ENCODE measurements at places on chromosomes 3 and 15.

DNA sequence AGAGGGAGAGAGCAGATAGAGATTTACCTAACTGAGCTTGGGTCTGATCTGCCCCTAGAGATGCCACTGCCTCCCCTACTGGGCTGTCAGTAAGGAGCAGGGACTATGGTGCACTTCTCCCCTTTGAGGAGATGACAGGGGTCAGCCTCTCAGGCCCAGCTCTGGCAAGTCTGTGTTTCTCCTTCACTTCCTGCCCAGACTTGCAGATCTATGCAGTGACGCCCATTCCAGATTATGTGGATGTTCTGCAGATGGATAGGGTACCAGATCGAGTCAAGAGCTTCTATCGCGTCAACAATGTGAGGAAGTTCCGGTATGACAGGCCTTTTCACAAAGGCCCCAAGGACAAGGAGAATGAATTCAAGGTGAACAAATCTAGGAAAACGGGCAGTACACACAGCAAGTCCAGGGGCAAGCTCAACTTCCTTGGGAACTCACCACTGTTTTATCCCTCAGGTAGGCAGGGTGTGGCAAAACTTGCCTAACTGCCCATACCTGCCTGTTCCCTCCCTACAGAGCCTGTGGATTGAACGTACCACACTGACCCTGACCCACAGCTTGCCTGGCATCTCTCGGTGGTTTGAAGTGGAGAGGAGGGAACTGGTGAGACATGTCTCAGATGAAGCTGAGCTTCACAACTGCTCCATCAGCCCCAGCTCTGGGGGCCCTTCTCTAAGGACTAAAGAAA is 29.1 kb upstream of the MANF start:
- no peak overlapping the region for H3K27ac ChIP-seq
- no peak overlapping the region for H3K4me3 ChIP-seq
- no peaks in the 10 kb centered on the region for H3K27me3 ChIP-seq
- H3K36me3 ChIP-seq = no peaks in the 10 kb centered on the region

DNA sequence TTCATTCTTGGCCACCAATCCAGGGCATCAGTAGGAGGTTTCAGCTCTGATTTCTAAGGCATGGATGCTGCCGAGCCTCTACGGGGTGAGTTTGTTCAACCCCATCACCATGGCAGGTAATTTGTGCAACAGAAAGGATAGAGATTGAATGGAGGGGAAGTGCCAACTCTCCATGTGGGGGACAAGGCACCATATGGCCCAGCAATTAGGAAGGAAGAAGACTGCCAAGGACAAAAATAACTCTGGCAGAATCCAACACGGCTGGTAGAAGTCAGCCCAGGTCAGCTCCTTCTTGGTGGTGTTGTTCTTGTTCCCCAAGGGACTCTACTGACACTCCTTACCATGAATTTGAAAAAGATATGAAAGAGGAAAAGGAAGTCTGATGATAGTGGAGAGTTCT is 503.9 kb downstream of the MAGI1 start:
- no peak for DNase-seq
- no peaks in the 10 kb centered on the region for H3K36me3 ChIP-seq
- H3K27me3 ChIP-seq = no peaks in the 10 kb centered on the region

GRCh38 chr3:169173231-169173630 is 490.3 kb downstream of the MECOM start:
- no peaks in the 10 kb centered on the region for H3K36me3 ChIP-seq
- H3K27me3 ChIP-seq = no peaks in the 10 kb centered on the region
- no peak overlapping the region for H3K4me3 ChIP-seq
- no peak for DNase-seq

DNA sequence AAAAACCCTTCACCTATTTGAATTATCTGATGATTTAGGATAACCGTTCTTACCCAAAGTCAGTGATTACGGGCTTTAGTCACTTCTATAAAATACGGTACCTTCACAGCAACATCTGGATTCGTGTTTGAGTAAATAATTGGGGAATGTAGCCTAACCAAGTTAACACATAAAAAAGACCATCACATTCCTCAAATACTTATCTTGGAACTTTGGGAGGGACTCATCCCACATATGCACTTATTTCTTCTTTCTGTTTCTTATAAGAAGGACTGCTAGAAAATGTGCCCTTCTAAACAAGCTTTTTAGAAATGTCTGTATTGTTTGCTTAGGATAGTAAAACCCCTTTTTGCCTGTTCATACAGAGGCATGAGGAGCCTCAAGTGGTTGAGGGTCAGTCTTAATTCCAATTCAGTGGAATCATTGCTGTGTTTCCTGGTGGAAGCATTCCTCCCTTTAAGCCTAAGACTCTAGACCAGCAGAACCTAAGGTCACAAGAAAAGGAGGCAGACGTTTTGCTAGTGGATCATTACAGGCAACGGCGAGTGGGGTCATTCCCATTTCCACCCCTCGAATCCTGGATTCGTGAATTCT is 67.5 kb downstream of the TMEM44 start:
- no peaks in the 10 kb centered on the region for H3K36me3 ChIP-seq
- H3K27me3 ChIP-seq = no peaks in the 10 kb centered on the region
- no peak overlapping the region for H3K27ac ChIP-seq
- H3K4me1 ChIP-seq = no peaks in the 10 kb centered on the region
- H3K4me3 ChIP-seq = no peak overlapping the region

DNA sequence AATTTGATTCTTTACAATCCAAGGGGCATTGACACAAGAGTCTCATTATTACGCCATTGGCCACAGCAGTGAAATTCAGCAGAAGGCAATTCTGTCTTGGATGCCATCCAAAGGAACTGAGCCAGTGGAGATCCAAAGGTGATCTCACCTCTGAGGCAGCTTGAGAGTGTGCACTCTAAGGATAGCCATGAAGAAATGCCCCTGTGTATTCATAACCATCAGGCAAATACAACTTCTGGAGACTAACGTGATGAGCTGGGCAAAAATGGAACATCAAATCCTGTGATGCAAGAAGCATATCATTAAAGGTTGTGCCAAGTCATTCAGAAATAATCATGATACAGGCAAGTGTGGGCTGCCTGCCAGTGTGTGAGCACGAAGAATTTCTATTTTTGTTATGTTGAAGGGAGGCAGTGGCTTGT is 41.4 kb downstream of the ROBO2 start:
- H3K27ac ChIP-seq = no peak overlapping the region
- no peak for DNase-seq
- H3K4me1 ChIP-seq = no peaks in the 10 kb centered on the region

GRCh38 chr3:45464336-45465170 is 76.2 kb downstream of the LARS2 start:
- no peaks in the 10 kb centered on the region for H3K27me3 ChIP-seq
- H3K27ac ChIP-seq = no peak overlapping the region
- no peak overlapping the region for H3K4me3 ChIP-seq
- peak; percentile 55 for DNase-seq
- peaks cover 20% of the 10 kb centered on the region for H3K36me3 ChIP-seq

- H3K27me3 ChIP-seq = no peaks in the 10 kb centered on the region
- H3K4me1 ChIP-seq = peaks cover 44% of the 10 kb centered on the region
- H3K27ac ChIP-seq = no peak overlapping the region
- H3K36me3 ChIP-seq = no peaks in the 10 kb centered on the region
Measured at GRCh38 chr15:31486506-31486905, 159.9 kb downstream of the KLF13 start.

- no peaks in the 10 kb centered on the region for H3K27me3 ChIP-seq
- H3K4me1 ChIP-seq = no peaks in the 10 kb centered on the region
- no peak overlapping the region for H3K27ac ChIP-seq
Measured at GRCh38 chr15:29522373-29523276, 253.0 kb upstream of the NSMCE3 start.

GRCh38 chr15:52558196-52558595 is 10.6 kb downstream of the ARPP19 start:
- H3K4me1 ChIP-seq = no peaks in the 10 kb centered on the region
- no peak overlapping the region for H3K27ac ChIP-seq
- peak; percentile 50 for DNase-seq
- H3K27me3 ChIP-seq = no peaks in the 10 kb centered on the region
- peaks cover 22% of the 10 kb centered on the region for H3K36me3 ChIP-seq

- H3K36me3 ChIP-seq = no peaks in the 10 kb centered on the region
- no peaks in the 10 kb centered on the region for H3K4me1 ChIP-seq
- H3K4me3 ChIP-seq = no peak overlapping the region
Measured at GRCh38 chr3:30227571-30228301, 378.7 kb upstream of the TGFBR2 start.

- H3K36me3 ChIP-seq = no peaks in the 10 kb centered on the region
- H3K4me1 ChIP-seq = no peaks in the 10 kb centered on the region
- H3K27ac ChIP-seq = no peak overlapping the region
- no peaks in the 10 kb centered on the region for H3K27me3 ChIP-seq
- DNase-seq = no peak
- H3K4me3 ChIP-seq = no peak overlapping the region
Measured at GRCh38 chr3:130773366-130773765, 26.7 kb upstream of the PIK3R4 start.

DNA sequence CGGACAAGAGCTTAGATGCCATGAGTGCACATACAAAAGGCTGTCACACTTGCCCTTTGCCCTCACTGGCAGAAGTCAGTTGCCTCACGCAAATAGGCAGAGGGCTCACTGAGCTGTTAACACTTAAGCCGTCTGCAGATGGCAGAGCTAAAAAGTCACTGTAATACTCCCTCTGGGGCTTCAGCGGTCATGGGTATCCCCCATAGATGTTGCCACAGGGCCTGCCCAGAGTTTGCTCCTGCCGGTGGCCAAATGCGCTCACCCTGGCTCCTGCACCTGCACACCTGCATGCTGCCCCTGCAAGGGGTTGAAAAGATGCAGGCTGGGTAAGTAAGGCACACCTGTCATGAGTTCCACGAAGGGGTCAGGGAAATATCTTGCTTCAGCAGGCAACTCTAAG is 741.5 kb downstream of the EDEM1 start:
- H3K4me1 ChIP-seq = no peaks in the 10 kb centered on the region
- no peak overlapping the region for H3K27ac ChIP-seq

GRCh38 chr15:42409011-42409410 is 49.7 kb downstream of the CAPN3 start:
- H3K27me3 ChIP-seq = no peaks in the 10 kb centered on the region
- H3K4me1 ChIP-seq = no peaks in the 10 kb centered on the region
- DNase-seq = no peak
- peaks cover 13% of the 10 kb centered on the region for H3K36me3 ChIP-seq
- H3K4me3 ChIP-seq = no peak overlapping the region
- no peak overlapping the region for H3K27ac ChIP-seq

DNA sequence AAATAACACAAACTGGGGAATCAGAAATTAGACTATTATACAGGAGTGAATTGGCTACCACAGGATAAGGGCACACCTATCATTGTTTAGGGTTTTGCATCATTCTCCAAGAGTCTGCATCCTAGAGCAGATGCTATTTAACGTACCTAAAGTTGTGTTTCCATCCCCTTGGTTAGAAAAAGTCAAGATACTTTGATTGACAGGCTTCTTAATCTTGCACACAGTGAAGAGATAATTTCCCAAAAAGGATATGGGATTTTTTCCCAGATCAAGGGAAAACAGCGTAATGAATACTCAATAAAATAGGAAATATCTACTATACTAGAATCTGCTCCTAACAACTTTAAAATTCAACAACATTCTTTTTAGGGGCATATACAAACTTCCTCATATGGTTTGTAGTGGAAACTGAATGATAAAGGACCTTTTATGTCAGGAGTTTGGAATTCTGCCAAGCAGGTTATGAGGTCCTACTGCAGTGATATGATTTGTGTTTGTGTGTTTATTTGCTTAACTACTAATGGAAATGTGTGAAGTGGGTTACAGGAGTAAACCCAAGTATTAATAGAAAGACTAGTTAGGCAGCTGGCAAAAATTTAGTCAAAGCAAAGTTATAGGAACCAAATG is 124.1 kb upstream of the MME start:
- no peak overlapping the region for H3K27ac ChIP-seq
- H3K36me3 ChIP-seq = no peaks in the 10 kb centered on the region
- H3K27me3 ChIP-seq = no peaks in the 10 kb centered on the region
- no peak overlapping the region for H3K4me3 ChIP-seq

- peaks cover 54% of the 10 kb centered on the region for H3K36me3 ChIP-seq
- H3K27ac ChIP-seq = no peak overlapping the region
- DNase-seq = no peak
Measured at GRCh38 chr15:41020311-41020710, 67.0 kb downstream of the CHAC1 start.

DNA sequence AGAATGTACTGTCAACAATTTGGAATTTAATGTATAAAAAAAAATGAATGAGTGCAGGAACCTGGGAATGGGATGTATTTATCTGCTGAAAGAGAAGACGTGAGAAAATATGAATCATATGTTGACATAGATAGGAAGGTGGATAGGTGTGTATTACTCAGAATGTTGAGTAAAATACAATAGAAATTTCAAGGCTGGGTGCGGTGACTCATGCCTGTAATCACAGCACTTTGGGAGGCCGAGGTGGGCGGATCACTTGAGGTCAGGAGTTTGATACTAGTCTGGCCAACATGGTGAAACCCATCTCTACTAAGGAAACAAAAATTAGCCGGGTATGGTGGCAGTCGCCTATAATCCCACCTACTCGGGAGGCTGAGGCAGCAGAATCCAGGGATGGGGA is 202.8 kb downstream of the CADM2 start:
- DNase-seq = no peak
- no peaks in the 10 kb centered on the region for H3K36me3 ChIP-seq
- no peak overlapping the region for H3K27ac ChIP-seq
- H3K4me1 ChIP-seq = no peaks in the 10 kb centered on the region
- H3K4me3 ChIP-seq = no peak overlapping the region
